Suppressor macrophage treated with lipopolysaccharide for 1 hour (primary cell): ENCODE measurements at places on chromosomes 1 and 21.

DNA sequence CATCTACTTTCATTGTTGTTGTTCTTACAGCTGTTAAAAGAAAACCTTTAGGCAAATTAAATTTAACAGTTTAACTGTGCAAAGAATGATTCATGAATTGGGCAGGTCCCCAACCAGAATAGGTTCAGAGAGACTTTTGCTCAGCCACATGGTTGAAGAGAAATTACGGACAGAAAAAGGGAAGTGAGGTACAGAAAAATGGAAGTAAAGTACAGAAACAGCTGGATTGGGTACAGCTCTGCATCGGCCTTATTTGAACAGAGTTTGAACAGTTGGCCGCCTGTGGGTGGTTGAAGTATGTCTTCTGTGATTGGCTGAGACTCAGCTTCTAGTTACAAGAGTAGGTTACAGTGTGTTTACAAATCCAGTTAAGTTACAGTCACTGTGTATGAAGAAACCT, 210.1 kb downstream of the FGGY start:
- peak; percentile 90 for DNase-seq

DNA sequence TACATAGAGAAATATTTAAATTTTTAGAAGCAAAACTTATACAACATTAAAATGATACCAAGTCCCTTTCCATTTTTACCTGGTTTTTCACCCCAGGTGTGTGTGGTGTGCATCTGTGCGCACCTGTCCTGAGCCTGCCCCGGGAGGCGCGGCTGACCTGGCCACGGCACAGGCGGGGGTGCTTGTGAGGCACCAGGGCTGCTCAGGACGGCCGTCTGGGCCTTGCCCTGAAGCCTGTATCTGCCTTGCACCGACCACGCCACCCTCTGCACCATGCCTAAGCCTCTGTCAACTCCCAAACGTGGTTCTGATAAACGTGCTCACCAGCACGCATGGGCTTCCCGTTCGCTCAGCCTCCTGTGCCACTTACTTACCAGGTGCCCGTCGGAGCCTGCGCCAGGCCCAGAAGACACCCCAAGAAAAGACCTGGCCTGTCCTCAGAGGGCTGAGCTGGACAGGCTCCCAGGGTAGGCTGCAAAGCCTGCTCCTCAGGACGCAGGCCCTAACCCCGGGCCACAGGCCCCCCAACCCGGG, 20.9 kb downstream of the PANK4 start:
- DNase-seq: no peak

GRCh38 chr1:46697053-46697452, 21.9 kb downstream of the EFCAB14 start:
- DNase-seq: no peak

GRCh38 chr1:165303386-165303785, 53.1 kb downstream of the LMX1A start:
- DNase-seq: no peak

GRCh38 chr1:22176258-22176657, 33.4 kb upstream of the WNT4 start:
- DNase-seq: no peak

GRCh38 chr1:240925273-240925672, 313.3 kb upstream of the GREM2 start:
- no peak for DNase-seq

DNA sequence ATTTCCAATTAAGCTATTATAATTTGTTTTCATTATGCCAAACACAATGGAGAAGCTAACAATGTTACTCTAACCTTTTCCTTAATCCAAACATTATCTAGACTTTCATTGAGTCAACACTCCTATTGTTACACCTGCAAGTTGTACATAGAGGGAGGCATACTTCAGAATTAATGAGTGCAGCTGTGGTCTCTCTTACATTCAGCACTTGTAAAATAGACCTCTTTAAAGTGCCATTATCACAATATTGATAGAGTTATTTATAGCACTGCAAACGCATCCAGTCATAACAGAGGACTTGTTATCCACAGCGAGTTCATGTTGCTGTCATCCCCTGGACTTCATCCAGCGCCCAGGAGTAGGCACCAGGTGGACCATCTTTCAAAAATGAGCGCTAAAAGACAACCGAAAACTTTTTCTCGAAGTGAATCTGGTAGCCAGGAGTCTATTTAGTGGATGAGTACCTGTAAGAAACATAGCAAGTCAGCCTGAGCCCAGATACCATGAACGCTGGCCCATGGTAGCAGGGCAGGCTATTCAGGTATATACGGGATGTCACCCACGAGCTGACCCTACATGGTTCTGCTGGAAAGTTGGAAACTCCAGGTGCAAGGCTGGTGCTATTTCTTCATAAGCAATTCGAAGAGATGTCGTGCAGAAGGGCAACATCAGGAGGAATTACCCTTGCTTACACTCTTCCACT, 70.6 kb upstream of the NFIA start:
- no peak for DNase-seq

DNA sequence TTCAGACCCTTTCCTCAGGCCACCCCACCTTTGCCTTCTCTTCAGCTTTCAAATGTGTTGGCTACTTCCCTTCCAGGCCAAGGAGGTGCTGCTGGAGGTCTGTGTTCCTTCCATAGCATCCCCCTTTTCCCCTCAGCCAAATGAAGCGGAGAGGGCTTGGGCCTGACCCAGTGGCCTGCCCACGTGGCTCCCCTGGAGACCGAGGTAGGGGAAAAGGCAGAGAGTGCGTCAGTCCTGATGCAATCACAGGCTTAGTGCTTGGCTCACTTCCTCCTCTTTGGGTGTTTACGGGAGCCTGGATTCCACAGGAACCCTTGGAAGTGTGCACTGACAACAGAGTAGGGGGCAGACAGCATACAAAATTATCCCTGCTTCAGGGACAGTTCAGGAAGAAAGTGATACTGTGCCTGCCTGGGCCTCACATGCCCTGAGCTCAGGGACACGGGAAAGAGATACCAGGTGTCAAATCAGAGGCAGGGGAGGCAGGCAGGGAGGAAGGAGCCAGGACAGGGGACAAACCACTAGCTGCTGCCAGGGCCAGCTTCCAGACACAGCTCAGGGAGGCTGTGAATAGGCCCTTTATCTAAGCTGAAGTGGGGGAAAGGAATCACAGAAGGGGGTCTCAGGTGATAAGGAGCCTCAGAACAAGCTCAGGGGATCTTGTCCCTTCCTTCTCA, 16.6 kb upstream of the PTP4A2 start:
- peak; percentile 92 for DNase-seq

GRCh38 chr1:59323879-59324278, 27.0 kb downstream of the FGGY start:
- DNase-seq: no peak

- DNase-seq: no peak
Observed at GRCh38 chr1:21927533-21928237, 9.4 kb downstream of the HSPG2 start.

DNA sequence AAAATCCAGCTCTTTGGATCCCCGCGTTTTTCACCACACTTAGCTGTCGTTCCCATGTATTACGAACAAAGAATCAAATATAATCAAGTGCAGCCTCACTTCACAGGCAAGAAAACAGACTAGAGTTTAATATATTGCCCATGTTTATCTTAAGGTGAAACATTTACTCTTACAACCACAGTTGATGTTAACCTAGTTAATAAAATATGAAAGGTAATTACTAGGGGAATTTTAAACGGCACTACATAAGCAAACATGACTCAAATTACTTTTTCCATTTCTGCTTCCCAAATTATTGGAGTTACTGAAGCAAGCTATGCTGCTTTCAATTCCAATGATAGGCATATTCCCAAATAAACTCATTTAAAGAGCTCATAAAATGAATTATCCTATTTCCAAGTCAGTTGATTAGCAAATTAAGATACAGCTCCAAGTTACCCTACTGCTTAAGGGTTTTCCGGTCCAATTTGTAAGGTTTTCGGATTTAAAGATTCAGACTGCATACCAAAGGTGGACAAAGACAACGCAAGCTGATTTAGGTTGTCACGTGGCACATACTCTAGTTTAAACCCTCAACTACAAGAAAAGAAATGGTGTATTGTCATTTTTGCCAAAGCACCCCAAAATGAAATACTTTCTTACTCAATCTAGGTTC, 5.9 kb downstream of the COX20 start:
- DNase-seq: no peak

DNA sequence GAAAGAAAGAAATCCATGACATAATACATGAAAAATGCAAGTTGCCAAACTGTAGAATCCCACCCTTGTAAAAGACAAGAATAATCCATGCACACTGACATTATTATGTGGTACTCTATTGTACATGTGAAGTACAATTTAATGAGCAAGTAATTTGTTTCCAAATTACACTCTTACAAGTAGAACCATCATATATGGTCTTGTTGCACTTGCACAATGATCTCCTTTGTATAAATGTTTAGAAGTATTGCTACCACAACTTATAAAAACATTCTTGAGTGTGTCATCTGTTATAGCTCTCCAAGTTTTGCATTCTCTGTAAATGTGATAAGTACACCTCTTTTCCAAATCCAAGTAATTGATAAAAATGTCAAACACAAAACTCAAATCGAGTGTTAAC, 29.1 kb upstream of the ZNF281 start:
- DNase-seq: no peak

DNA sequence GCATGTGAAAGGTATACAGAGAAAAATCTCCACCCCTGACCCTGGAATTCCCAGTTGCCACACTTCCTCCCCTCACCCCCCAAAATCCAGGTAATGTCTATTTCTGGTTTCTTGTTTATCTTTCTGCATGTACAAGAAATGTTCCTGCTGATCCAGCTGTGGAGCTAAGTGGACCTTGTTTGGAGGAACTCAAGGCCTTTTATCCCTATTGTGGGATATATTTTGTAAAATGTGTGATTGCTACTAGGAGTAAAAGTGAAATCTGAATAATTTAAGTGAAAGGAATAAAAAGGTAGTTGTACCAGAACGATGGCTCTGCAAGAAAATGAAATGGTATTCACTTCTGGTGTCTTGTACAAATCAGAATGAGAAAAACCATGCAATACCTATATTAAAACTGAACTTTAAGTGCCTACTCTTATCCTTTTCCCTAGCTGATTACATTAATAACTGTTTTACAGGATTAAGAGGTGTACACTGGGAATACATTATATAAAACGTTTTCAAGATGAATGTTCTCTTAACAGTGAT, 3.0 kb downstream of the SPEN start:
- no peak for DNase-seq

DNA sequence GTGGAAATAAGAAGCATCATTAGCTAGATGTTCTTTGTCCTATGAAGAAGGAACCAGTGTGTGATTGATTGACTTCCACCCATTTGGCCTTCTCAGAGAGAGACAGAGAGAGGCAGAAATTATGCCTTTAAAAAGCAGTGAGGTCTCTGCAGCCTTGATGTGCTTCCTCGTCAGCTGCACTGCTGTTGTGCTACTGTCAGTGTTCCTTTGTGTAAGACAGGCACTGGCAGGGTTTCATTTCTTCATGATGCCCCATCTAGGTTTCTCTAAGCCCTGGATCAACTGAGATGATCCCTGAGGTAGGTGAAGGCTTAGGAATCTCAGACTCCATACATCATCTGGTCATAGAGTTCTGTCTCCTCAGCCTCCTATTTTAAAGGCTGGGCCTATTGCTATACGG, 34.9 kb downstream of the GPR3 start:
- no peak for DNase-seq

DNA sequence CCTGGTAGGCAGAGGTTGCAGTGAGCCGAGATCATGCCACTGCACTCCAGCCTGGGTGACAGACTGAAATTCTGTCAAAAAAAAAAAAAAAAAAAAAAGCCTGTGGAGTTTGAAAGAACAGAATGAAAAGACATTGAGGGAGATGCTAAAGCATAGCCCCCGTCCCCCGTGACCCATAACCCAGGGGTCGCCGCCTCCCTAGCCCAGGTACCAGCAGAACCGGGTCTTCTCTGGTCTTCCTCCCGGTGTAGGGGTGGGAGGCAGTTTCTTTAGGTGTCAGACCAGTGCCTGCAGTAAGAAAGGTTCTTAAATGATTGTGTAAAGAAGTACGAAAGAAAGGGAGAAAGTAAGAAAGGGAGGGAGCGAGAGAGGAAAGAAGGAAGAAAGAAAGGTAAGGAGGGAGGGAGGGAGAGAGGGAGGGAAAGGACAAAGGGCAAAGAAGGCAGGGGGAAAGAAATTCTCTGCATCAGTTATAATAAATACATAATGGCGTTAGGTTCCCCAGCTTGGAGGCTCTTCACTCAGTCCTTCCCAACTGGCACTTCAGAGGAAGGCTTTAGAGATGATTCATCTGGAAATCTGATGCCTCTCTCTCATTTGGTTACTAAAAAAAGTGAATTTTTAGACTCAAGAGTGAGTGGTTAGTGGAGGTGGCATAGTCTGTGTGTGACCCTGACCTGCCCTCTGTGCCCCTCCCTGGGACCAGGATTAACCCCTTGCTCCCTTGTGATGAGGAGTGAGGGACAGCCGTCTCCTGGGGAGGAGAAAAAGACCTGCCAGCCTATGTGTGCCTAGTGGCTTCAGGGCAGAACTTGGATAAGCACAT, 1.1 kb downstream of the IL24 start:
- no peak for DNase-seq
